ENCODE measurements at places on chromosomes 16 and 17.

DNA sequence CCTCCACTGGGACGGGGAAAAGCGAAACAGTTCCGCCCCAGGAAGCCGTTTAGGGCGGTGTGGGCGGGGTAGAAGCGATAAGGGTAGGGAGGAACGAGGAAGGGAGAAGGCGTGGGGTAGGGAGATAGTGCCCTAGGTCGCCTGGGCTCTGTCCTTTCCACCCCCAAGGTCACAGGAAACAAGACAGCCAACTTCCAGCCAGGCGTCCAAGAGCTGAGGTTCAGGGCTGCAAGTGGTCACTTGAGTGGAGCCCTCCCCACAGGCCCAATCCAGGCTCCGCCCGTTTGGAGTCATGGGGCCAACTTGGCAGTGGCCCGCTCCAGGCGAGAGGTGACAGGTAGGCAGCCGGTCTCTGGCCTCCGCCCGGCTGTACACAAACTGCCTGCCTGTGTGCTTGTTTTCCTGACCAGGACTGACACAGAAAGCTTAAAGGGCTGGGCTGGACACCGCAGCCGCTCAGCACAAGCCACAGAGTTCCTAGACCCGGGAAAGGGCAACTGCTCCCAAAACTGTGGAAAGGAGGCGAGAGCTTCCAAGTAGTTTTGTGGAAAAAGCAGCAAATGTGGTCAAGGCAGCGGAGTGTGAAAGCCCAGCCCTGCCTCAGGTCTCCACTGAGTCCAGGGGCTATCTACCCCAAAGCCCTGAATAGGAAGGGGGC is at the start of gene RILP:
RILP (minus strand) TSS at position 23 of the 658 bp plus-strand sequence. CDS start 62 bp downstream, outside the sequence.
- no peak for DNase-seq

GRCh38 chr16:10966129-10966528 is 21.8 kb downstream of the CLEC16A start:
- DNase-seq, result no peak

GRCh38 chr17:4579678-4580077 is 4.7 kb upstream of the SMTNL2 start:
- DNase-seq, result no peak

DNA sequence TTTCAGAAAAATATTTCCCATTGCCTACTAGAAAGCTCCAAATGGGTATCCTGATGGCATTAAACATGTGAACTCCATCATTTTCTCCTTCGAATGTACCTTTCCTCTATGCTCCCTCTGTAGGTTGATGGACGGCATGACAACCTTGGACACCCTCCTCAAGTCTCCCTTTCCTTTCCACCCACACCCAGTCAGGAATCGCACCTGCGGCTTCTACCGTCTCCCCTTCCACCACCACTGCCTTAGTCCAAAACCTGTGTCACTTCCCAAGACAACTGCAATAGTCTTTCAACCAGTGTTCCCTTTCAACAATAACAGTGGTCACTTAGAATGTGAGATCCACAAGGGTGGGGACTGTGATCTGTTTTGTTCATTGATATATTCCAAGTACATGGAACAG is 233.1 kb upstream of the AXIN2 start:
- DNase-seq, result no peak

DNA sequence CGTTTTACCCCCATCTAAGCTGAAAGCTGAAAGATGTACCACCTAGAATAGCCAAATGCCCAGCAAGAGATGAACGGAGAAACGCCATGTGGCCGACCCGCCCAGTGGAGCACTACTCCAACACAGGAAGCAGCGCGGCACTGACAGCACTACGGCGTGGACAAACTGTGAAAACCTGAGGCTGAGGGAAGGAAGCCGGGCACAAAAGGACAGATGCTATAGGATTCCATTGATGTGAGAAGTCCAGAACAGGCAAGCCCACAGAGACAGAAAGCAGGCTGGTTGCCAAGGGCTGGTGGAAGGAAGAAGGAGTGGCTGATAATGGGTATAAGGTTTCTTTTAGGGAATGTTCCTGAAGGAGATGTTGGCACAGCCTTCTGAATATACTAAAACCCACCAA is 29.4 kb upstream of the SLC38A8 start:
- DNase-seq, result no peak

GRCh38 chr16:27401768-27402568 is at the start of gene IL21R:
Gene IL21R (plus strand): TSS chr16:27402174. CDS start chr16:27430072, 27,898 bp downstream.
- DNase-seq, result no peak

- no peak for DNase-seq
Observed at GRCh38 chr16:81513204-81514040, 68.8 kb downstream of the CMIP start.

DNA sequence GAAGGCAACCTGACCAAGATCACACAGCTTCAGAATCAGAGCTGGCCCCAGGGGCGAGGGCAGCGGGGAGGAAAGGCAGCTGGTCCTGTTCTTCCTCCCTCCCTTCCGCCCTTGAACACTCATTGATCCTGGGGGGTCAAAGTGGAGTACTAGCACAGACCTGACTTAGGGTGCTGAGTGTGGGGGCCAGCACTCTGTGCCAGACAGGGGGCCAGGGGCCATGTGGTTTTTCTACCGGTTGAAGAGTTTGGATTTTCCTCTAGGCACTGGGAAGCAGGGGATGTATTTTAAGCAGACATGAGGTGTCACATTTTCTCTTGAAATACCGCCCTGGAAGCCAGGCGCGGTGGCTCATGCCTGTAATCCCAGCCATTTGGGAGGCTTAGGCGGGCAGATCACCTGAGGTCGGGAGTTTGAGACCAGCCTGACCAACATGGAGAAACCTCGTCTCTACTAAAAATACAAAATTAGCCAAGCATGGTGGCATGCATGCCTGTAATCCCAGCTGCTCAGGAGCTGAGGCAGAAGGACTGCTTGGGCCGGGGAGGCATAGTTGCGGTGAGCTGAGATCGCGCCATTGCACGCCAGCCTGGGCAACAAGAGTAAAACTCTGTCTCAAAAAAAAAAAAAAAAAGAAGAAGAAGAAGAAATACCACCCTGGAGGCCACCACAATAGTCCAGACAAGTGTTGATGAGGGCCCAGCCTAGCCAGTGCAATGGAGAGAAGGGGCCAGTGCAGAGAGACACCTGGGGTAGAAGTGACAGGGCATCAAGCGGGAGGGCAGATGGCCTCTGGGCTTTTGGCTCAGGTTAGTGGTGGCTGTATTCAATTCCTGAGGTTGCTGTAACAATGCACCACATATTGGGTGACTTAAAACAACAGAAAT is 15.3 kb downstream of the OSBPL7 start:
- DNase-seq, result no peak

GRCh38 chr16:56121156-56121500 is 70.2 kb upstream of the GNAO1 start:
- DNase-seq, result no peak

DNA sequence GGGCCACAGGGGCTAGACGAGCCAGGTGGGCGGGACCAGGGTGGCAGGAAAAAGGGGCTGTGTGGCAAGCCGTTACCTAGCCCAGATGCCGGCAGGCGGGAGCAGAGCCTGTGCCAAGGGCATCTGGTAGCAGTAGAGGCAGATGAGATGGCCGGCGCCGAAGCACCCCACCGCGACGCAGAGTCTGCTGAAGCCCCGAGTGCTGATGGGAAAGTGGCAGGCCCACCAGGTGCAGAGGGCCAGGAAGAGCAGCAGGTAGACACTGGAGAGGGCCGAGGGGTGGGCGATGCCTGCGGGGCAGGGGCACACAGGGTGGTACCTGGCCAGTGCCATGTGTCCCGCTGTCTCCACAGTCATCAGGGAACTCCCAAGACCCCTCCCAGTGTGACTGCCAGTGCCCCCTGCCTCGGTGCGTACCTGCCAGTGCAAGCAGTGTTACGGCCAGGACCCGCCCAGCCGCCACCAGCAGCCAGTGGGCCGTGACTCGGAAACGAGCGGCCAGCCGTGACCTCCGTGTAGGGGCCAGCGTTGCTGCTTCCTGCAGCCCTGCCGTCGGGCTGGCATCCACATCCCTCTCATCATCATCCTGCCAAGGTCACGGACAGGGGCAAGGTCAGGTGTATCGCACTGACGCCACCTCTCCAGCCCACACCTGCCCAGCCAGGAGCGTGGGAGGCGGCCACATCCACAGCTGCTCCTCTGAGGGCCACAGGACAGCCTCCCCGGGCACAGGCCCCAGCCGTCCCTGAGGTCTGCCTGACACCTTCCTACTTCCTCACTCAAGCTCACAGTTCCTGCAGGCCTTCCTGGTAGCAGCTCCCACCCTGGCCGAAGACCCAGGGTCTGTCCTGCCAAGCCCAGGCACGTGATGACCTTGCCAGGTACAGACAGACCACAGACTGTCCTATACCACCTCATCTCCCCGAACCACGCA is 32.1 kb downstream of the CTU2 start:
- no peak for DNase-seq

DNA sequence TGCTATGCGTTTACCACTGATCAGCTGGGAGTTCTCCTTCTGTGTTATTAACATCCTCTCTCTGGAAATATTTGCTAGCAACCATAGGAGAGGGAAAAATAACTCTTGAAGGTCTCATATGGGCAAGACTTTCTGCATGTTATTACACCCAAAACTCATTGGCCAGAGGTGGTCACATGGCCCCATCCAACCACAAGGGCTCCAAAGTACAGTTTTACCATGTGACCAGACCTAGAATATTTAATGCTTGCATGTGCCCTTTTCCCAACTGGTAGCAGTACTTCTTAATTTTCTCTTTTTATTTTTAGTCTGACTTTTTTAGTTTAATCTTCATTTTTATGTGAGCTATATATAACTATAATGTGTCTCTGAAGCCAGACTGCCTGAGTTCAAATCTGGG is 141.0 kb upstream of the NOG start:
- DNase-seq, result no peak

GRCh38 chr17:33515974-33516373 is 222.9 kb upstream of the ASIC2 start:
- no peak for DNase-seq

DNA sequence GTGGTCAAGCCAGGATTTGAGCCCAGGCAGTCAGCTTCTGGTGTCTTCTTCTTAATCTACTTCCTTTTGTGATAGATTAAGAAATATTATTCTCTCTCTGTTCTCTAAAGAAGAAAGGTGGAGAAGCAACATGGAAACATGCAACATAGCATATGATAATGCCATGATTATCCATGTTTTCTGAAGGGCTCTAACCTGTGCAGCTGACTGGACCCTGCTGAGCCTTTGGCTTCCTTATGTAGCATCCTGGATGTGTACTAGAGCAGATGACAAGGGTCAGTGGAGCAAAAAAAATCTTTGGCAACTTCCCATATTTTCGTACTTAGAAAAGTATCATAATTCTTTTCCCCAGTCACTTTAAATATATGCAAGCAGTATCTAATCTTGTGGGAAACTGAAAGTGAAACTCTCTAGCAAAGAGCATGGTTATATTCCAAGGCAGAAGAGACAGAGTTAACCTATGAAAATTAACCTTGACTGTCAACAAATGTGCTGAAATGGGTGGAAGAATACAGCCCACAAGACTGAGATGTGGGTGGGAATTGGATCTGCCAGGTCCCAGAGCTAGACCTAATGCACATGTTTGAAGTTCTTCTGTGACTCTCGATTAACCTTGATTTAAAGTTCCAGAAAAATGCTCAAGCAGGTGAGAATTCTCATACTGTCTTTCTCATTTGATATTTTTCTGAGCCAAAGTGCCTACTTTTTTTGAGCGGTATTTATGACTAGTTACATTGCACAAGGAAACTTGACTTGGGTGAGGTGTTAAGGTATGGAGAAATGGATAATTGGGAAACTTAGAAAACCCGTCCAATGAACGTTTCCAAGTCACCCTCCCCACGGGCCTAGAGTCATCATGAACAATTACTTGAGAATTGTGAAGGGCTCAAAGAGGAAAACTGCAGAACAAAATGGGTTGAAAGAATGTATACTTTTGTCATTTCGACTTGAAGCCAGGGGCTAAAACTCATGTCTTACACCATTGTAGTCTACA is 248.6 kb downstream of the FTO start:
- no peak for DNase-seq

DNA sequence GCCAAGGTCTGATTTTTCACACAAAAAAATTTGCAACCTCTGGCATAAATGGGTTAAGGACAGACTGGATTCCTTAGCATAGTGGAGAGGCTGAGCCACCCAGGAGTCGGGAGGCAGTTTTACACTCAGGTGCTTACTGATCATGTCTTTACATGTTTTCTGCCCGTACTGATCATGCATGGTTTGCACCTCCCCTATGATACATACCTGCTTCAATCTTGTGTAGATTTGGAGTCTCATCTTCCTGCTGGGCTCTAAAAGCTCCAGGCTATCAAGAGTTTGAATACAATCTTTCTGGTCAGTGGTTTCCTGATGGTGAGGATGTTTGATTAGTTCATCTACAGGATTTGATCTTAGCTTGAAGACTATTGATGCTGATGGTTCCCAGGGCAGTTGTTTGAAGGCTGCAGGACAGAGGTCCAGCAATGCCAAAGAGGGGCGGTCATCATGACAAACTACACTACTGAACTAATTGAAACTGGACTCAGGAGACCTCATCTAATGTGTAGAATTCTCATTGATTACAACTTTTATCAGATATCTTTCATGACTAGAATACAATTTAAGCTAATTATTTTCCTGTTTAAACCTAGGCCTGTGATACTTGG is 6.9 kb downstream of the C1QBP start:
- DNase-seq, result no peak

DNA sequence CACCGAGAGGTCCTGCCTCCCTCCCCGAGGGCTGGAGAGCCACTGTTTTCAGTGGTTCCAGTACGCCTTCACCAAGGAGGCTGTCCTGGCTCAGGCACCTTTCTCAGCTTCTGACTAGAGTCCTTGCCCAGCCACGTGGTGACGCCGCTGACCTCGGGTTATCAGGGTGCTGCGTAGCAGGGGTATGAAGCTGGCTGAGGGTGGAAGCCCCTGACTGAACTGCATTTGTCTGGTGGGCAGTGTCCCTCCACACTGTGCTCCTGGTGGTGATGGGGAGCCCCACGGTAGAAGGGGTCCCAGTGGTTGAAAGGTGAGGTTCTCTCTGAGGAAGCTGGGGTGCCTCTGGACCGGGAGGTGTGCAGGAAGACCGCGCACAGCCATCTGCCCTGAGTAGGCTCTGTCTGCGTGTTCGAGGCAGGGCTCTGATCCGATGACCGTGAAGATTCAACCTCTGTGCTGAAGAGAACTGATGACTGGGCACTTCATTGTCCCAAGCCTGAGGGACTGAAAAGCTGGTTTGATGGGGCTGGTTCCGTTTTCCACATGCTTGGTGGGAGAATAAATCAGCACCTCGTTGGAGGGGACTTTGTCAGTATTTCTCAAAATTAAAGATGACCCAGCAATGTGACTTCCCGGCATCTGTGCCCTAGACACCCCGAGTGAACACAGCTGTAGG is 2.5 kb downstream of the ACSF3 start:
- DNase-seq, result no peak

GRCh38 chr17:65071861-65072260 is 15.3 kb upstream of the GNA13 start:
- DNase-seq, result no peak

- DNase-seq, result no peak
Observed at GRCh38 chr17:47785538-47786123, 36.0 kb downstream of the OSBPL7 start.

GRCh38 chr16:70803319-70803718 is 2.4 kb upstream of the VAC14 start:
- DNase-seq, result no peak

GRCh38 chr16:79632289-79632688 is 31.8 kb upstream of the MAF start:
- no peak for DNase-seq

GRCh38 chr17:39062846-39063680 is 88.4 kb downstream of the PLXDC1 start:
- DNase-seq, result no peak

GRCh38 chr17:79023886-79024771 is at the start of gene C1QTNF1:
Gene C1QTNF1 (plus strand): TSS chr17:79024169. CDS start chr17:79043969, 19,800 bp downstream.
- no peak for DNase-seq

- no peak for DNase-seq
Observed at GRCh38 chr17:52824542-52824941, 666.0 kb upstream of the CA10 start.

All from cortex of kidney (tissue), 1 donor.